T-cell (primary cell): ENCODE measurements at places on chromosomes 12 and 14.

DNA sequence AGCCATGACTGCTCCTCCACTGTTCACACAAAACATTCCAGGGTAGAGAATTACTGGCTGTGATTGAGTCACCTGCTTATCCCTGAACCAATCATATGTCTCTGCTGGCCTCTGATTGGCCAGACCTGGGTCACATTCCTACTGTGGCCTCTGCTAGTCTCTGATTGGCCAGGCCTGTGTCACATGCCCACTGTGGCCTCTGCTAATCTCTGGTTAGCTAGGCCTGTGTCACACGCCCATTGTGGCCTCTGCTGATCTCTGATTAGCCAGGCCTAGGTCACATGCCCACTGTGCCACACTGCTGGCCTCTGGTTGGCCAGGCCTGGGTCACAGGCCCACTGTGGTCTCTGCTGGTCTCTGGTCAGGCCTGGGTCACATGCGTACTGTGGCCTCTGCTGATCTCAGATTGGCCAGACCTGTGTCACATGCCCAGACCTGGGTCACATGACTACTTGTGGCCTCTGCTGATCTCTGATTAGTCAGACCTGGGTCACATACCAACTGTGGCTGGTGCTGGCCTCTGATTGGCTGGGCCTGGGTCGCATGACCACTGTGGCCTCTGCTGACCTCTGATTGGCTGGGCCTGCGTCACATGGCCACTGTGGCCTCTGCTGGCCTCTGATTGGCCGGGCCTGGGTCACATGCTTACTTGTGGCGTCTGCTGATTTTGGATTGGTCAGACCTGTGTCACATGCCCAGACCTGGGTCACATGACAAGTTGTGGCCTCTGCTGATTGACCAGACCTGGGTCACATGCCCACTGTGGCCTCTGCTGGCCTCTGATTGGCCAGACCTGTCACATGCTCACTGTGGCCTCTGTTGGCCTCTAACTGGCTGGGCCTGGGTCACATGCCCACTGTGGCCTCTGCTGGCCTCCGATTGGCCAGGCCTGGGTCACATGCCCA, 251.6 kb downstream of the SLC15A4 start:
- no peak for DNase-seq

DNA sequence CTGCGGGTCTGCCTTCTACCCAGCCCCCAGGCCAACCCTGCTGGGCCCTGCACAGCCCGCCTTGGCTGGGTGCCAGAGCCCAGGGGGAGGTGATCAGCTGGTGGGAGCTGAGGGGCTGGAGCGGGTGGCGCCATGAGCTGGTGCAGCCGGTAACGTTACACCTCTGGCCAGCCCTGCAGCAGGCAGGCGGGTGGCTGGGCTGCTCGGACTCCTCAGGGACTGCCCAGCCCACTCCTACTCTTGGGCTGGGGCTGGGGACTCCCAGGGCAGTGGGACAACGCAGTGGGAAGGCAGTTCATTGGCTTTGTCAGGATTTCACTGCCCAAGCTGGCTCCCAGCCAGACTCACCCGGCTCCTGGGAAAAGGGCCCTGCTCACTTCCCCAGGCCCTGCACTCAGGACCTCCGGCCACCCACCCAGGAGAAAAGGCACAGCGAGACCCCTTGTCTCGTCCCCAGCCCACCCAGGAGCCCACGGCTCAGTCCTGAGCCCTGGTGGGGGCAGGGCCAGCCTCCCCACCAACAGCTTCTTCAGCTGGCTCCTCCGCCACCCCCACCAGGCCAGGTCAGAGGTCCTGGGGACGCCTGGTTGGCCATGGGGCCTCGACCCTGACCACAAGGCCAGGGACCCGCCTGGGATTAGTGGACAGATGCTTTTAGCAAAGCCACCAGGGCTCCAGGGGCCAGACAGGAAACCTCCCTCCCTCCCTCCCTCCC, 1.0 kb downstream of the PGF start:
- no peak for DNase-seq

DNA sequence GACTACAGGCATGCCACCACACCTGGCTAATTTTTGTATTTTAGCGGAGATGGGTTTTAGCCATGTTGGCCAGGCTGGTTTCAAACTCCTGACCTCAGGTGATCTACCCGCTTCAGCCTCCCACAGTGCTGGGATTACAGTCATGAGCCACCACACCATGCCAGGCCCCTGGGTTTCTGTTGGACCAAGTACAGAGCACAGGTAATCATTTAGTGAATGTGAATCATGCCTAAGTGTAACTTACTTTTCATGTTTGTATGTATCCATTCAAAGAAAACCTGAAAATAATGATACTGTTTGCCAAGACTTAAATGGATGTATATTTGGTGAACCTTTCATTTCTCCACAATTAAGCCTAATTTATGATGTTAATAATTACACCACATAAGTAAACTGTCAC, 65.9 kb downstream of the FGD6 start:
- no peak for DNase-seq

DNA sequence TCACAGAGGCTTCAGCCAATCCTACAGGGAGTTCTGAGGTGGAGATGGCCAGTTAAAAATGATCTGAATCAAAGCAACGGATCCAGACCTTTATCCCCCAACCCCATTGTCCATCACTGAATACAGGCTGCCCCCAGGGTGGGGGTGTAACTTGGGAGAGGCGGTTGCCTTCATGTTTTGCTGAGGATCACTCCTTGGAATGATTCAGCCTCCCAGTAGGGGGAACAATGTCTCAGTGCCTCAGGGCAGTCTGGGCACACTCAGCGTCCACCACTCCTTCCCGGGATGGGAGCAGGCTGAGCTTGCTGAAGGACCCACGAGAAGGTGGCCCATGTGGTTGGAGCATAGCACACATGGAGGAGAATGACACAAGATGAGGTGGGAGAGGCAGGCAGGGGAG, 60.2 kb downstream of the RFX4 start:
- DNase-seq = no peak

GRCh38 chr12:57607958-57608663, 3.1 kb upstream of the ARHGEF25 start:
- no peak for DNase-seq
